Left renal cortex interstitium (tissue), 4 donors: ENCODE measurements at places on chromosomes 3 and 15.

- DNase-seq = no peak
Measured at GRCh38 chr3:31165399-31165860, 271.0 kb upstream of the GADL1 start.

DNA sequence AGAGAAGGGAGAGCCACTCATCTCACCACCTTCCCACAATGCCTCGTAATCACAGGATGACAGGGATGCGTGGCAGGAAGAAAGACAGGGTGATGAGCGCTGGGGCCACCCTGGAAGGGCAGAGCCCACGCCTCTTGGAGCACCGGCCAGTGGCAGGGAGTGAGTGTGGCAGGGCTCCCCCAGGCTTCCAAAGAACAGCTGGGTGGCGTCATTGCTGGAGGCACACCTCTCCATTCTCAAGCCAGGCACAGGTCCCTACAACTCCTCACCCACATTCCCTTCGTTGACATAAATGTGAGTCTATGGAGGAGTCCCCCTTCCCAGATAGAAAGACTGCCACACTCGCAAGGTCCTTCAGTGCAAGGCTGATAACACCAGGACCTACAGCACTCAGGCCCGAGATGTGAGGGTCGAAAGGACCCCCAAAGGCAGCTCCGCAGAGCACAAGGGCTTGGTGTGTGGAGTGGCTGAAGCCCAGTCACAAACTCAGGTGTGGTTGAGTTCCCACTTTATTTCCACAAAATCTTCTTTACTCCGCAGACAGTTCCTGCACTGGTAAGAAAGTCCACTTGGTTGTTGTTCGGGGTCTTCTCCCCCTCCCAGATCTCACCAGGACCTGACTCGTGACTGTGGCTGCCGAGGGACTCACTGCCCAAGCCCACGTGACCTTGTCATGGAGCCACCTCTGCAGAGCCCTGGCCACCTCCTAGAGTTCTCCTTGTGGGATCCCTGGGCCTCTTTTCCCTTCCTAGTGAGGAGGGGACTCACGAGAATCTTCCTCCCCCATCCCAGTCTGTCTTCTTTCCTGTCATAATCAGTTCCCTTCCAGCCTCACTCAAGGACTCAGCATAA lies 22.4 kb upstream of the CORO2B start:
- DNase-seq = no peak

GRCh38 chr3:42666022-42666421 lies 12.5 kb downstream of the ZBTB47 start:
- no peak for DNase-seq

- no peak for DNase-seq
Measured at GRCh38 chr15:94414916-94415315, 183.6 kb downstream of the MCTP2 start.

DNA sequence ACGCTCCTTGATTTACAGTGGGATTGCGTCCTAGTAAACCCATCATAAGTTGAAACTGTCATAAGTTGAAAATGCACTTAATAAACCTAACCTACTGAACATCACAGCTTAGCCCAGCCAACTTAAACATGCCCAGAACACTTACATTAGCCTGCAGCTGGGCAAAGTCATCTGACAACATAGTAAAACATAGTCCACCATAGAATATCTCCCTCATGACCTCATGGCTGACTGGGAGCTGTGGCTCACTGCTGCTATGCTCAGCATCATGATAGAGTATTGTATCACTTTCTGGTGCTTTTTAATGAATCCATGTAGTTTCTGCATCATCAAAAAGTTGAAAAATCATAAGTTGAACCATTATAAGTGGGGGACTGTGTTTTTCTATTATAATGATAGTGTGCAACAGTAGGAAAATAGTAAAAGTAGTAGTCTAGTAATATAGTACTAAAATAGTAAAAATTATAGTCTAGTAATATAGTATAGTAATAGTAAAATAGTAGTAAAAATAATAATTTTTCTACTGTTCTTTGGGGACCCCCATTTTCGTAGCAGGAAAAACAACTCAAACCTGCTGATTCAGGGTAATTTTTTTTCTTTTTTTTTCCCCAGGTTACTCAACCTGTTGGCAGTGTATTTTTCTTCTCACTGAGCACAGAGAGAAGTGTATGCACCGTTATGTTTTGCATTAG lies 233.5 kb downstream of the MYRIP start:
- no peak for DNase-seq

DNA sequence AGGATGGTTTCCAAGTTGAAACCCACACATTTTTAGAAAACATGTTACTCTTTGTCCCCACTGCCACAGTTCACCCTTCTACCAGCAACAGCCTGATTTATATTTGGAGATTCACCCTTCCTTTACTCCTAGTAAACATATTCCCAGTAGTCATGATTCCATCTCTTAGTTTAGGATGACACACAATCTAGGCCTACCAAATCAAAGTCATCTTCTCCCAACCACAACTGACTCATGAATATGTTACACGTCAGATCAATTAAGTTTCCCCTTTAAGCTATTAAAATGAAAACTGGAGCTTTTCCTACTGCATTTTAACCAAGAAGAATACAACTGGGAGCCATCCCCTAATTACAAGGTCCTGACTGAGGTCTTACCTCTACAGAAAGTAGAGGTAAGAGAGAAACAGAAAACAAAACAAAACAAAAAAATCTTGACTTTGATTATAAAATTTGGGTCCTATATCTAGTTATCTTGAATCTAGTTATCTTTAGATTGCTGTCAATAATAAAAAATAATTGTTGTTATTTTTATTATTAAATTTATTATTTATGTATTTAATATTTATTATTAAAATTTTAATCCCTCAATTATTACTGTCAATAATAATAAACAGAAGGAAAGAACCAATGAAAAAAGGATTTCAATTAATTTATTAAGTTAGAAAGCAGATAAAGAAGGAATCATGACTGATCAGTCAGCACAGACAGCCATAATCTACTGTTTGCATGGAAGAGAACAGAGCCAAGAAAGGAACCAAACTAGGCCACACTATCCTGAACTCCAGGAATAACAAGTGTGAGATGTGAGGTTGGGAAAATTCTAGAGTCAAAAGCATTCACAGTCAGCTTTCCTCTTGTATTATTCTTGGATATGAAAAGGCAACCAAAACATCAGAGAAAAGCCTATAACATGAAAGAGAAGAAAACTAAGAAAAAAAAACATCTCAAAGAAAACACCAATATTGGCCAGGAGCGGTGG lies 12.5 kb downstream of the DPH6 start:
- no peak for DNase-seq

- DNase-seq = no peak
Measured at GRCh38 chr15:98420837-98421236, 227.5 kb upstream of the IGF1R start.

DNA sequence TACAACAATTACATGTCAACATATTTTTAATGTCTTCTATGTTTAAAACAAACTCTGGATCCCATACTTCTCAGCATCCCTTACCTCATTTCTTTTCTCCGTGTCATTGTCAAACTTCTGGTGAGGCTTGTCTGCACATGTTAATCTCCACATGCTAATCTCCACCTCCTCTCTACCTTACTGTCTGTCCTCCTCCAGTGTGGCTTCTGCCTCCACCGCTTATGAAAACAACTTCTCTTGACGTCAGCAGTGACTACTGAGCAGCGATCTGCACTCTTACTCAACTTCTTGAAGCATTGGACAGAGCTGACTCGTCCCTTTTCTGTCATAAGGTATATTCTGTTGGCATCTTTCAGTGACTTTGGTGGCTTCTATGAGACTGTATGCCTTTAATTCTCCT lies 338.2 kb upstream of the THRB start:
- DNase-seq = no peak

DNA sequence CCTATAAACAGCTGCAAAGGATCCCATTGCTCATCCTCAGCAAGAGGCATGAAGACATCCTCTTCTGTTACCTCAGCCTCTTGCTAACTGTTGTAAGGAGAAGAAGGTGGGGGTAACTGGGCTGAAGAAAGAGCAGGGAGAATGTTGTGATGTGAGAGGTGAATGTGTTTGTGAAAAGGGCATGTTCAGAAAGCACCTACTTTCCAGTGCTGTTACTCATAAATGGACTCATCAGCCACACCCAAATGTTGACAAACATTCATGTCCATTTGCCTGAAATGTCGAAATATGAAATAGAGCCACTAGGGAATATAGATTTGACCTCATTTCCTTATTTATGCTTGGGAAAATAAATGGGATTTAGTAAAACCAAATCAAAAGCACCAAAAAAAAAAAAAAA lies 12.6 kb downstream of the SLC24A1 start:
- no peak for DNase-seq

DNA sequence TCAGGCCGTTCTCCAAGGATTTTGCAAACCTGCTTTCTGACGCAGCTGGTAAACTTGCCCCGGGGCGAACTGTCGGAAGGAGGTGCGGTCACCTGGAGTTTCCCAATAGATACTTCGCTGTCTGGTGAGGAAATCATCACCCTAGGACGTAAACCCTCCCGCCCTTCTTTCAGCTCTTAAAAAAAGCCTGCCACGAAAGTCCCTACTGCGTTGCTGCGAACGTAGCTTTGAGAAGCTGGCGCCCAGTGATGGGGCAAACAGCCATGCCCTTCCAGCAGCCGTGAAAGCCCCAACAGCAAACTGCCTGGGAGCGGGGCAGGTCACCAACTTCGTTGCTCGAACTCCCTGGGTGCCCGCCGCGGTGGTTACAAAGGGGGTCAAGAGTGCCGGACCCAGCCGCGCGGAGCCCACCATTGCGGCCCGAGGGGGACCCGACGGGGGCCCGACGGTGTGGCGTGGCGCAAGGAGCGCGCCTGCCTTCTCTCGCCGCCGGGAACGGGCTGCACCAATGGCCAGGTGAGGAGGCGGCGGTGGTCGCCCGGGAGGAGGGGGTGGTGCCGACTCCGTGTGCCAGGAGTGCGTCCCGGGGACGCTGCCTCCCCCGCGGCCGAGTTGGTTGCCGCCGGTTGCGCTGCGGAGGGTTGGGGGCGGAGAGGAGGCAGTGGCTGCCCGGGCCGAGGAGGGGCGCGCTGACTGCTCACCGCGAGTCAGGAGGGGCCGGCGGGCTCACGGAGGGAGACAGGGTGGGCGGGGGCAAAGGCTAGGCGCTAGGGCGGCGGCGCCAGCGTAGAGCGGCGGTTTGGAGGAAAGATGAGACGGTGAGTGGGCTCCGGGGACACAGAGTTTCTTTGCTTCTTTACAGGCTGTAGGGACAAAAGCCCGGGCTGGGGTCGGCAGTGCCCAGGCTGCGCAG lies at the start of gene PHLDB2:
Gene PHLDB2, plus strand, starts transcription at position 205 of the 913 bp plus-strand sequence. CDS start 24,813 bp downstream, outside the sequence.
- DNase-seq = peak; percentile 75

- no peak for DNase-seq
Measured at GRCh38 chr3:71488391-71488809, 95.1 kb downstream of the FOXP1 start.
